ENCODE measurements at places on chromosomes 16 and 17.

- no peak for DNase-seq
Observed at GRCh38 chr16:85607796-85608514, 5.2 kb upstream of the GSE1 start.

DNA sequence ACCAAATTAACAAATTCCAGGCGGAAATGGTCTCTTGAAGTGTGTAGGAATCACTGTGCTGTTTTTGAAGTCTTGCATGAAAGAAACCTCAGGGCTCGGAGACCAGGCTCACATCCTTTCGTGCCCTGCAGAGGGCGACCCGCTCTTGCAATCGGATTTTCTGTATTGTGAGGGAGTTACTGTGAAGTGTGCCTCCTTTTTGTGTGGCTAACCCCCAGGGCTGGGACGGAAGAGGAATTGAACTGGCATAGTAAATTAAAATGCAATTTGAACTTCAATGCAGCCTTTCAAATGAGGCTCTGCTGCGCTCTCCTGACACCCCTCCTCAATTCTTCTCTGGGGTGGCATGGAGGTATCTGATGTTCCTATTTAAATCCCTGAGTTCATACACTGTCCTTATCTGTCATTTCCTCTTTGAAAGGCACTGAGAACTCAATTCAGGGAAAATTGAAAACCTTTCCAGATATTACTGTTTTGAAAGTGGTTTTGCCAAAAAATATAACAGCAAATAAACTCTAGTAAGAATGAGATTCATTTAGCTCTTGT lies 51.5 kb upstream of the MGAT5B start:
- peak; percentile 75 for DNase-seq

DNA sequence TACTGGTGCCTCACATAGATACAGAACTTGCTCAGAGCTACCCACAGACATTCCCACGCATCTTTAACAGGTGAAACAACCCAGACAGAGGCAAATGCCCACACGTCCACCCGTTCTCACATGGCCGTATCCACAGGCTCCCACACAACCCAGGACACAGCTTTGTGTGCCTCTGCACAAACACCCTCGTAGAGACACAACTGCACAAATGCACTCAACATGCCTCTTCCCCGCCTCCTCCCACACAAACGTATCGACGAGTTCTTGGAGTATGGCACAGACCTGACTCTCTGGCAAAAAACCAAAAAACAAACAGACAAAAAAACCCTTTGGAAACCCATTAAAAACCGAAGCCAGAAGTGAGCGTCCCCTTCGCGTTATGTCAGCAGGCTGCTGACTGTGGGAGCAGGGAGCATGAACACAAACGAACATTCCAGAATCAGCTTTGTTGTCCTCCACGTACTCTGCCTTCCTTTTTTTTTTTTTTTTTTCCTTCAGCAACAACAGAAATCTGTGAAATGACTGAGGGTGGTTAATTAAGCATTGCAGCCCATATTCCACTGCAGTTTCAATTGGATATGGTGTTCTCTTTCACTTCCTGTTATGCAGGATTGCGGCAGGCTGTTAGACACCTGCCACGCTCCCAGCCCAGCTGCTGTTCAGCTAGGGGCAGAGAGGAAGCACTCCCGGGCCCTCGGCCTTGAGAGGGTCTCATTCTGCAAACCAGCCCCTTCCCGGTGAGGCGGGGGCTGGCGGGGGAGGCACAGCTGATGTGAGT lies 313.7 kb downstream of the MAF start:
- DNase-seq = peak; percentile 43

DNA sequence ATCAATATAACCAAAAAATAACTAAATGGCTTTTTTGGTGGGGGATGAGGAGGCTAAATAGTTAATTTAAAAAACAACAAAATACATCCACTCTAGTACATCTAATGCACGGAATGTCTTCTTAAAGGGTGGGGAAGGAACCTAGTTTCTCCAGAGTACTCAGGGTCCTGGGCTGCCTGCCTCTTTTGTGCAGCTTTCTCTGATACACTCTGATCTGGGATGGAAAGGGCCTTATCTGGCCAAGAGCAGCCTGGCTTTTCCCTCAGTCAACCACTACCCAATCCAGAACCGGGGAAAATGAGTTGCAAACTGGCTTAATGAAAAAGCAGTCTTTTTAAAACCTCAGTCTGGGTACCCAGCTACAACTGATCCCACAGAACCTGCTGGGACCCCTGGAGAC lies 42.9 kb downstream of the DCUN1D3 start:
- DNase-seq = no peak

DNA sequence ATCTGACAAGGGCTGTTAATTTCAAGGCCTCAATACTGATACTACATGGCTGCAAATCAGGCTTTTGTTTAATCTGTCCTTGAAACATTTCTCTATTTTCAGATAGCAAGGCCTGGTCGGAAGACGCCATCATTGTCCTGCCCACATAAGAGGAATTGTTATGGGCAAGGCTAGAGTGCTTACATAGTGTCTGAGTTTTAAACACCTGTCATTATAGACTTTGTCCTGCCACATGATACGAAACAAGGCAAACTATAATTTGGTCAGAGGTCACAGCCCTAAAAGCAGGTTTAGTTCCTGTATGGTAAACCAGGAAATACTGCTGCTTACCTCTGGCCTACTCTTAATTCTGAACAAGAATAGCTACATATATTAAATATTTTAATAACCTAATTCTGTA lies 104.4 kb downstream of the SSH2 start:
- DNase-seq = no peak

Data from activated CD8-positive, alpha-beta T cell treated with anti-CD3 and anti-CD28 coated beads for 36 hours (primary cell).